Activated T-cell treated with anti-CD3 and anti-CD28 coated beads for 48 hours (primary cell): ENCODE measurements at places on chromosomes 6 and 20.

DNA sequence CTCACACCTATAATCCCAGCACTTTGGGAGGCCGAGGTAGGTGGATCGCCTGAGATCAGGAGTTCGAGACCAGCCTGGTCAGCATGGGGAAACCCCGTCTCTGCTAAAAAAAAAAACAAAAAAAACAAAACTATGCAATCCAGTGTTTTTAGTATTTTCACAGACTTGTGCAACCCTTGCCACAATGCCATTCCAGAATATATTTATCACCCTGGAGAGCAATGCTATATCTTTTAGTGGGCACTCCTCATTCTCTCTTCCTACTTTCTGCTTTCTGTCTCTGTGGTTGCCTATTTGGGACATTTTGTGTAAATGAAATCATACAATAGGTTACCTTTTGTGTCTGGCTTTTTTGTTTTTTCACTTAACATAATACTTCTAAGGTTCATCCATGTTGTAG lies 39.1 kb upstream of the MROH8 start:
- DNase-seq = no peak

- no peak for DNase-seq
These were observed 87.9 kb downstream of the LRFN2 start for GRCh38 chr6:40499215-40499614.

- no peak for DNase-seq
These were observed 2.9 kb downstream of the STAU1 start for GRCh38 chr20:49185071-49185761.

GRCh38 chr6:158509465-158509864 lies 50.4 kb upstream of the TMEM181 start:
- DNase-seq = no peak

- peak; percentile 61 for DNase-seq
These were observed 548.5 kb downstream of the CD83 start for GRCh38 chr6:14665827-14666724.

GRCh38 chr6:111162504-111162903 lies 75.2 kb downstream of the SLC16A10 start:
- DNase-seq = no peak

GRCh38 chr6:42236682-42237473 lies 19.2 kb upstream of the MRPS10 start:
- DNase-seq = no peak

- no peak for DNase-seq
These were observed 30.8 kb downstream of the ISM1 start for GRCh38 chr20:13251904-13252297.

DNA sequence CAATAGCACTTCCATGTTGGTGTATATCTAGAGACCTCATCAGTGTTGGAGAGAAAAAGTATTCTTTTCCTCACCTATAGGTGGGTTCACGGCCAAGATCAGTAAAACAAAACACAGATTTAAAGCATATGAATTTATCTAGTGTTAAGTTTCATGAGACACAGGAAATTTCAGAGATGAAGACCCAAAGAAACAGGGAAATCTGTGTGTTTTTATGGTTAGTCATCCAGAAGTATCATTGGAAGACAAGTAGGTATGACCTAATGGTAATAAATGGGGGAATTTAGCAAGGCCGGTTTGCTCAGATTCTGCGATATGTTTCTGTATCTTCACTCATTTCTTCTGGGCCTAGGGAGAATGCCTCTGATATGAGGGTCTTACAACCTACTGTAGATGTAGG lies 419.6 kb upstream of the MARCKS start:
- DNase-seq = no peak

DNA sequence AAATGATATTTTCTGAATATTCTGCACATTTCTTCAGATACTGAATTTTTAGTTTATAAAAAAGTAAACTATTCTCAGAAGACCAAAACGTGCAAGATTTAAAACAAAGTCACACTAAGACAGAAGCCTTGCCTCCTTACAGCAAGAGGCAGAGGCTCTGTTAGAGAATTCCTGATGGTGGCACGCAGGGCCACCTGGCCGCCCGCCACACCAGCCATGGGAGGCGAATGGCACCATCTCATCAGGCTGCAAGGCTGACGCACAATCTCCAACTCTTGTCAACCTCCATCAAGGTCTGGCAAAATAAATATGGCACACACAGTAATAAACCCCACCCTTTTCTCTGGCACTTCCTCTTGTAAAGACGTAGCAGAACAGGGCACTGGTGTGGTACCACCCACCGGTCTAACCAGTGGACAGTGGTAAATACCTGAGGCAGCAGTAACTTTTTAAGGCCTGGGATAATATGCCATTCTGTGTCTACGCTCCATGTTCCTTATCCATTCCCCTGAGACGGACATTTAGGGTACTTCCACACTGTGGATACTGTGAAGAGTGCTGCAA lies 111.4 kb downstream of the WDR27 start:
- DNase-seq = no peak

- no peak for DNase-seq
These were observed 82.6 kb downstream of the OR2B2 start for GRCh38 chr6:27829453-27830211.

GRCh38 chr6:11160199-11160598 lies 48.7 kb upstream of the ERVFRD-1 start:
- DNase-seq = no peak

DNA sequence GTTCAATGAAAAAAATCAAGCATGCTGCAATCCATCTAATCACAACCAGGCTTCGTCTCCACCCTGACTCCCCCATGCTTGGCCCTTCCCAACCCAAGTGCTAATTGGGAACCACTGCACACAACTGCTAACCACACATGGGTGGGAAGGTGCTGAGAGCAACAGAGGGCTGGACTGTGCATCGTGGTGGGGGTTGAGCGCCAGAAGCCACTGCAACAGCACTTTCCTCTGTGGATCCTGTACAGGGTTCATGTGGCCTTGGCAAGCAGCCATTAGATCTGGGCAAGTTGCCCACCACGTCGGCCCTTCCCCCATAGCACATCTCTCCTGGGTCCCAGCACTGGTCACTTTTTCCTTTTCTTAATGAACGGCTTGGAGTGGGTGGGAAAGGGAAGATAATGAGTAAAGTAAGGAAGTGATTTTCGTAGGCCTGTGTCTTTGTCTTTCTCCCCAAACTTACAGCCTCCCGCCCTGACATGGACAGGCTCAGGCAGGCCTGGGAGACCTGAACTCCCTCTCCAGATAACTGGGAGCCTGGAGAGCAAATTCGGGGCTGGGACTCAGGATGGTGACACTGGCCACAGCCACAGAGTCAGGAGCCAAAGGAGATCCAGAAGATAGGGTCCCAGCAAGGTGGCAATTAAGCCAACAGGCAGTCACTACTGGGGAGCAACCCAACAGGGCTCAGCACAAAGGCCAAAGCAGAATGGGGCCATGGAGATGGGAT lies 34.4 kb upstream of the MRPS10 start:
- no peak for DNase-seq

GRCh38 chr20:36130390-36130789 lies 24.1 kb upstream of the EPB41L1 start:
- no peak for DNase-seq
